ENCODE measurements at places on chromosomes 1 and 21. TPM values are rescaled to one million over a fixed set of nuclear protein-coding genes. Genes with fewer than 3 reads are reported as not detected.

The ARHGEF11 gene
- 26.6 TPM for total RNA-seq

The LRRC3 gene
- 0.38 TPM for total RNA-seq

The CCDC28B gene
- total RNA-seq = 17.7 TPM

The ETV3L gene
- total RNA-seq = not detected

The CYP4B1 gene
- not detected for total RNA-seq

The CD52 gene
- total RNA-seq = not detected

The GREM2 gene
- total RNA-seq = 47.8 TPM

The HLX gene
- 14.0 TPM for total RNA-seq

The CNN3 gene
- 213 TPM for total RNA-seq

The TACSTD2 gene
- total RNA-seq = 1.5 TPM

The NMNAT1 gene
- total RNA-seq = 12.5 TPM

The PRR9 gene
- total RNA-seq = not detected

The TGFB2 gene
- total RNA-seq = 0.51 TPM

The COL9A2 gene
- 0.89 TPM for total RNA-seq

The MRPL24 gene
- 55.7 TPM for total RNA-seq

The LYPD8 gene
- not detected for total RNA-seq

The SPRR1A gene
- total RNA-seq = not detected

The PIK3R3 gene
- 1.9 TPM for total RNA-seq

The TAS1R3 gene
- not detected for total RNA-seq

The CHRM3 gene
- total RNA-seq = not detected

The LCE1F gene
- total RNA-seq = not detected

DNA sequence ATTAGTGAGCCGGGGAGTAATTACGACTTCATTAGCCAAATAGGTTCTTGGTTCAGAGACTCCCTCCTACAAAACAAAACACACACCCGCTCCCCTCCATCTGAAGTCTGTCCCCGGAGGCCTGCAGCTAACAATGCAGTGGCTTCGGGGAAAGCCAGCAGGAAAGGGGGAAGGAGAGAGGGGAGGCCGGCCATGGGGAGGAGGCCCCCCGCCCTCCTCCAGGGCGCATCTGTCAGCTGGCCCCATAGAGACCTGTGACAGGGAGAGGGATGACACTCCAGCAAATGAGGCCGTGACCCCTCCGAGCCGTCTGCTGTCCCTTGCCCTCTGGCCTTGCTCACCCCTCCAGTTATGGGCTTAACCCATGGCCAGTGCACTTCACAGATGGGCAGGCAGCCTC is 12.1 kb upstream of the CNTN2 start:
- H3K36me3 ChIP-seq = no peaks in the 10 kb centered on the region
- H3K27ac ChIP-seq = no peak overlapping the region
- no peak overlapping the region for H3K4me3 ChIP-seq
- peaks cover 40% of the 10 kb centered on the region for H3K27me3 ChIP-seq

GRCh38 chr1:67184838-67185421 is 18.7 kb downstream of the IL23R start:
- H3K27ac ChIP-seq = no peak overlapping the region
- H3K36me3 ChIP-seq = no peaks in the 10 kb centered on the region
- 0 out of 2 replicates have a peak, but pooled peaks cover 6% of the 10 kb centered on the region for H3K27me3 ChIP-seq
- H3K4me1 ChIP-seq = no peaks in the 10 kb centered on the region
- no peak for DNase-seq

- H3K36me3 ChIP-seq = no peaks in the 10 kb centered on the region
- no peak overlapping the region for H3K4me3 ChIP-seq
- no peaks in the 10 kb centered on the region for H3K27me3 ChIP-seq
- H3K27ac ChIP-seq = no peak overlapping the region
- no peak for DNase-seq
Measured at GRCh38 chr1:22833699-22834098, 123.1 kb downstream of the EPHB2 start.

- no peaks in the 10 kb centered on the region for H3K4me1 ChIP-seq
- H3K36me3 ChIP-seq = no peaks in the 10 kb centered on the region
- no peak overlapping the region for H3K4me3 ChIP-seq
- no peaks in the 10 kb centered on the region for H3K27me3 ChIP-seq
- DNase-seq = no peak
- H3K27ac ChIP-seq = no peak overlapping the region
Measured at GRCh38 chr1:220751111-220751510, 3.0 kb downstream of the MTARC2 start.

- H3K4me3 ChIP-seq = no peak overlapping the region
- no peaks in the 10 kb centered on the region for H3K4me1 ChIP-seq
- H3K27me3 ChIP-seq = no peaks in the 10 kb centered on the region
- no peaks in the 10 kb centered on the region for H3K36me3 ChIP-seq
- H3K27ac ChIP-seq = no peak overlapping the region
- no peak for DNase-seq
Measured at GRCh38 chr21:36463991-36464390, 15.9 kb downstream of the CLDN14 start.

- H3K27me3 ChIP-seq = no peaks in the 10 kb centered on the region
- peak; percentile 43 for DNase-seq
- no peaks in the 10 kb centered on the region for H3K36me3 ChIP-seq
Measured at GRCh38 chr1:150874455-150875196, 1.8 kb downstream of the ARNT start.

DNA sequence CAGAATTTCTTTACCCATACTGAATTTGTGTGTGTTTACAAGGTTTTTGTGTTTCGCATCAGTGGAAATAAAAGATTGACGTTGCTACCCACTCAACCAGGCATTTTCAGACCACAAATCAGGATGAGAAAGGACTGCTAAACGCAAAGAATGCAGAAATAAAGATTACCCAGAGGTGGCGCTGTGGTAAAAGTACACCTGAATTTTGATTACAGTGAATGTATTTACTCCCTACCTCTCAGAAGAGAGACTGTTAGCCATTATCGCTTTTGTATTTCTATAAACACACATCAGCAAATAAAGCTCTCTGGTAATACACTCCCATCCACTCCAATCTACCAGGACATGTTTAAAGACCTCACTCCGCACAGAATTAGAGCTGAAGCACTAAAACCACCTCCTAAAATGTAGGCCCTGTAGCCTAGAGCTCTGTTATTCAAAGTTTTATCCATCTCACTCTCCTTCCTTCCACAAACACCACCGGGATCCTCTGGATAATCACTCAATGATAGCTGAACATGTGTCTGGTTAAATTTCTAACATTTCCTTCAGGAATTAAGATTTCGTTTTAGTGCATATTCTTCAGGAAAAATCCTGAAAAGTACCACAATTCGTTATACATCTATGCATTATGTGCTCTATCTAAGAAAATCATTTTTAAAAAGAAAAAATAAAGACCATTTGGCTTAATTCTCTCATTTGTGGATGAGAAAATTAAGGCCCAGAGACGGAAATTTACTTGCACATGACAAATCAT is 2.5 kb upstream of the LMO4 start:
- 0 out of 2 replicates have a peak, but pooled peaks cover 3% of the 10 kb centered on the region for H3K4me1 ChIP-seq
- no peaks in the 10 kb centered on the region for H3K27me3 ChIP-seq
- H3K27ac ChIP-seq = no peak overlapping the region
- no peak overlapping the region for H3K4me3 ChIP-seq
- peak; percentile 56 for DNase-seq
- H3K36me3 ChIP-seq = no peaks in the 10 kb centered on the region

GRCh38 chr1:24119859-24120756 is 8.2 kb upstream of the MYOM3 start:
- H3K36me3 ChIP-seq = no peaks in the 10 kb centered on the region
- no peaks in the 10 kb centered on the region for H3K27me3 ChIP-seq
- DNase-seq = peak; percentile 56
- H3K4me1 ChIP-seq = peaks cover 15% of the 10 kb centered on the region
- no peak overlapping the region for H3K4me3 ChIP-seq

DNA sequence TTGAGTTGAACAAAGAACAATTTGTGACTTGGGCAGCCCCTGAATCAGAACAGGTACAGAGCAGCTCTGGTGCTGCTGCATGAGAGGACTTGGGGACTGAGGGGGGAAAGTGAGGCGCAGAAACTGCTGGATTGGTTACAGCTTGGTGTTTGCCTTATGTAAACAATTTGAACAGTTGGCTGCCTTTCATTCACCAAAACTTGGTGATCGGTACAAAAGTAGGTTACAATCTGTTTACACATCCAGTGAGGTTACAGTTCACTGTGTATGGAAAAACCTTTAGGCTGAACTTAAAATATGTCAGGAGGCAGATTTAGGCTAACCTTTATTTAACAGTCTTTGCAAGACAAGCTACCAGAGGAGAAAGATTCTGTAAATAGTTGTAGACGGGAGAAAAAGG is 28.6 kb upstream of the MTR start:
- H3K27ac ChIP-seq = no peak overlapping the region
- no peaks in the 10 kb centered on the region for H3K27me3 ChIP-seq
- no peak for DNase-seq
- H3K4me1 ChIP-seq = peaks cover 5% of the 10 kb centered on the region
- H3K36me3 ChIP-seq = no peaks in the 10 kb centered on the region
- no peak overlapping the region for H3K4me3 ChIP-seq

DNA sequence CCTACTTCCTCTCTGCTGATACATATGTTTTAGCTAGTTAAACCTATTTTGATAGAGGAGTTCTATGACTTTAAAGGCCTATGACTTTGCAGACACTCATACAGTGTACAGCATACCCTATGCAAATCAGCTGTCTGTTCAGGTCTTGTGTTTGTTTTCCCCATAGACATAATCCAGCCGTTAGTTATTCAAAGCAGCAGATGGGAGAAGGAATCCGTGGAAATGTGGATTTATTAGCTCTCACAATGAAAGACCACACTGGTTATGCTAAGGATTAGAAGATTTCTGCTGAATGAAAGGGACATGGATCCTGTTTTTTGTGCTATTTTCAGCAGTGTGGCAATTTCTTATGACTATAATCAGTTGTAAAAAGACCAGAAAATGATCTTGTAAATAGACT is 59.8 kb downstream of the MAST2 start:
- DNase-seq = no peak
- H3K4me1 ChIP-seq = no peaks in the 10 kb centered on the region
- H3K27me3 ChIP-seq = no peaks in the 10 kb centered on the region
- no peak overlapping the region for H3K4me3 ChIP-seq
- H3K27ac ChIP-seq = no peak overlapping the region

- H3K36me3 ChIP-seq = no peaks in the 10 kb centered on the region
- H3K4me3 ChIP-seq = no peak overlapping the region
- H3K27me3 ChIP-seq = no peaks in the 10 kb centered on the region
- 0 out of 2 replicates have a peak, but pooled peaks cover 4% of the 10 kb centered on the region for H3K4me1 ChIP-seq
- no peak overlapping the region for H3K27ac ChIP-seq
Measured at GRCh38 chr1:234879147-234880080, 249.2 kb downstream of the TOMM20 start.

DNA sequence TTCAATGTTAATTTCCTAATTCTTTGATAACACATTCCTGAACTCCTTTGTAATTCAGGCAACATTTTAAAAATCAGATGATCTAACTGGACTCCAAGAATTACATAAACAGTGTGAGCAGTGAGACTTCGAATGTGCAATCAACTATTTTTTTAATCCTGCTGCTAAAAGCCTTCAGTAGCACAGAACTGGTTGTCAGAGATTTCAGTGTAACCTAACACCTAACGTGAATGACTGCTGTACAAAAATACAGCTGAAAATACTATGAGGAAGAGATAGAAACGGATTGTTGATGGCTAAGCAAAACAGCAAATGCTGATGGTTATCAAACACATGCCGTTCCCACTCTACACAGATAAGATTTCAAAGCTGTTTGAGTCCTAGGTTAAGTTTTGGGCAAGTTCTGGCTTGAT is 46.1 kb downstream of the APP start:
- H3K27me3 ChIP-seq = no peaks in the 10 kb centered on the region
- peak overlapping the region; percentile 5 for H3K4me3 ChIP-seq
- H3K27ac ChIP-seq = no peak overlapping the region
- peaks cover 41% of the 10 kb centered on the region for H3K4me1 ChIP-seq
- DNase-seq = peak; percentile 51

DNA sequence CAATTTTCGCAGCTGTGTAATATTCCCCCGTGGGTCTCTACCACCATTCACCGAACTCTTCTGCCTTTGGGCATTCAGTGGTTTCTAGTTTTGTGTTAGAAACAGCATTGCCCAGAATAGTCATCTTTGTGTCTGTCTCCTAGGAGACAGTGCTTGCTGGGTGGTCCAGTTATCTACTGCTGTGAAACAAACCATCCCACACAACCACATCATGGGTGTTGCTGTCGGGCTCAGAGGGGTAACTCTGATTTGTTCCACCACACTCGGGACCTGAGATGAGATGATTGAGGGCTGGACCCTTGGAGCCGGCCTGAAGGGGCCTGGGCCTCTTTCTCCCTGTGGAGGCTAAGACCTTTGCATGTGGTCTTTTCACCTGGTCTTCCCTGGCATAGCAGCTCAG is 427.2 kb upstream of the VAMP3 start:
- no peak overlapping the region for H3K4me3 ChIP-seq
- no peak overlapping the region for H3K27ac ChIP-seq
- DNase-seq = no peak

Measured in GM23248 (cell line).